Left colon (tissue), 2 donors: ENCODE measurements at places on chromosomes 13 and 19. TPM values are rescaled to one million over a fixed set of nuclear protein-coding genes. Genes with fewer than 3 reads are reported as not detected.

The IGFL1 gene
- not detected for total RNA-seq

The PRRG2 gene
- total RNA-seq, result 22.4 TPM

The KCNN4 gene
- total RNA-seq, result 21.2 TPM

The SH2D3A gene
- total RNA-seq, result 52.1 TPM

The NLRP9 gene
- not detected for total RNA-seq

The SAFB2 gene
- 92.3 TPM for total RNA-seq

The ZNF554 gene
- 4.1 TPM for total RNA-seq

The ZNF836 gene
- total RNA-seq, result 15.4 TPM

The OR4F17 gene
- not detected for total RNA-seq

The SYNGR4 gene
- not detected for total RNA-seq

The GARIN5A gene
- total RNA-seq, result 3.1 TPM

The ERICH4 gene
- total RNA-seq, result not detected

The SIGLEC9 gene
- 0.82 TPM for total RNA-seq

The OR7D2 gene
- total RNA-seq, result not detected

The SLITRK6 gene
- total RNA-seq, result 7.3 TPM

The CRB3 gene
- total RNA-seq, result 106 TPM

The ZNF888 gene
- 11.4 TPM for total RNA-seq

The CAMSAP3 gene
- 51.1 TPM for total RNA-seq

The LHFPL6 gene
- total RNA-seq, result 7.0 TPM
